ENCODE measurements at places on chromosomes 11 and 22.

GRCh38 chr11:110860461-110860860, 148.2 kb upstream of the ARHGAP20 start:
- DNase-seq = no peak

GRCh38 chr11:94184362-94184761, 55.7 kb downstream of the PANX1 start:
- no peak for DNase-seq

DNA sequence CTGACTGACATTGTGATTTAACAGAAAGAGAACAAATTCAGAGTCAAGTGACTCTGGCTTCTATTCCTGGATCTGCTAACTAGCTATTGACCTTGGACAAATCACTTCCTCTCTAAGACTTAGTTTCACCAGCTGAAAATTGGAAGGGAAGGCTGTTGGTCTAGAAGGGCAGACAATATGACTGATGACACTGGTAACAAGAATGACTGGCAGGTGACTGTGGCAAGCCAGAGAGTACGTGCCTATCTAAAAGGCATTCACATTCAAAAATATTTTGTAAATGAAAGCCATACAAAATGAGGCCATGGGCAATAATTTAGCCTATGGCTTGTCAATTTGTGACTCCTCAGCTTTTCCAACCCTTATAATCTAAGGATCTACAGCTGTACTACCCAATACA, 23.5 kb downstream of the SERGEF start:
- DNase-seq = no peak

GRCh38 chr11:74970852-74971395, 17.8 kb upstream of the NEU3 start:
- no peak for DNase-seq

GRCh38 chr22:20380486-20380885, 13.5 kb upstream of the ZNF74 start:
- DNase-seq = no peak

GRCh38 chr11:119107538-119108145, 498 bp downstream of the C2CD2L start:
- DNase-seq = no peak

DNA sequence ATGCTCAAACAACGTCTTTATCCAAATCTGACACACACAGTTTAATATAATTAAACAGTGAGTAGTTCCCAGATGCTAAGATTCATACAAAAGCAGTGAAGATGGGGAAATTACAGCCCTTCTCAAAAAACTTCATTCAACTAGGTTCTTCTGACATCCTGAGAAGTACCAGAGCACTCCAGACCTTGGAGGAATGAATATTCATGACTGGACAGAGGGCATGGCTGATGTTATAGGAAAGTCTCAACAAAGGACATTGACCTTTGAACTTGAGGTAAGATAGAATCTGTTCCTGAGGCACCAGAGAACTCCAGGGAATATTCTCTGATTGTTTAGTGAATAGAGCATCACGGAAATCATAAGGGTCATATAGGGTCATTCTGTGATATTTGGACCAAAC, 106.4 kb upstream of the SLC5A12 start:
- DNase-seq = no peak

DNA sequence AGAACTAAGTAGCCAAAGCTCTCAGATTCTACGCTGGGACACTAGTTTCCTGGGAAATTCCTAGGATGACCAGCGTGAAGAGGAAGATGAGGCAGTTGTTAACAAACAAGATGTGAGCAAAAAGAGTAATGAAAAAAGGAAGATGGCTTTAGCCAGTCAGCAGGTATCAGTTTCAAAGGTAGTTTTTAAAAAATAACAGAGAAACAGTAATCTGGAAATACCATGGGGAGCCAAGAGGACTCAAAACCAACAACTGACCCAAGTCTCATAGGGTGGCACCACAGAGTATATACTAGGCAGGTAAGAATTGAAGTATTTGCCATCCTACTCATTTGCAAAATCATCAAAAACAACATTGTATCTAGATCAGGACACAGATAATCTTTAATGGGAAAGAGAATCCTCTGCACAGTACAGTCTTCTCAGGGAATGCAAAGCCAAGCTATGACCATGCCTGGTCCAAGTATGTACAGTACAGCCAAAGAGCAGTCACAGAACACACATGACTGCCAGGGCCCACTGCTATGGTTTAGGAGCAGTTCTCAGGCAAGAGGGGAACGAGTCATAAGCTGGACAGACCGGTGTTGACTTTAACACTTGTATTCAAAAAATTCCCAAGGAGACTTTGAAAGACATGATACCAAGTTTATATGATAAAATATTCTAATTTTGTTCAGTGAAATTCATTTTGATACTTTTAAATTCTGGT, 20.6 kb downstream of the MSANTD4 start:
- no peak for DNase-seq

GRCh38 chr11:67656278-67656922, 5.9 kb upstream of the ACY3 start:
- DNase-seq = no peak

- DNase-seq = no peak
Measured at GRCh38 chr22:30627471-30627870, 8.1 kb upstream of the SLC35E4 start.

DNA sequence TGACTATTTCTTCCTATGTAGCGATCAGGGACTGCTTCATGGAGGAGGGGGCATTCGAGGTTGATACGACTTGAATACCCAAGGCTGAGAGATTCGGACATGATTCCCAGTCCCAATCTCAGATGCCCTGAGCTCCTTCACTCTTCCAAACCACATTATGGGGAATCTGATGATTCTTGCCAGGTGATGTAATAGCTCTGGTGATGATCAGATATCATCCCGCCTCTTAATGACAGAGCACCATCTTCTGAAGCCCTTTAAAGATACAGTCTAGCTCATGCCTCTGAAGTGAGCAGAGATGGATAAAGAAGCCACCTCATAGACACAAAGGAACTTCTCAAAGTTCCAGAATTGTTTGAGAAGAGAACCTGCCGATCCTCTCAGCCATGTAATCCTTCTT, 8.9 kb upstream of the CLMP start:
- no peak for DNase-seq

DNA sequence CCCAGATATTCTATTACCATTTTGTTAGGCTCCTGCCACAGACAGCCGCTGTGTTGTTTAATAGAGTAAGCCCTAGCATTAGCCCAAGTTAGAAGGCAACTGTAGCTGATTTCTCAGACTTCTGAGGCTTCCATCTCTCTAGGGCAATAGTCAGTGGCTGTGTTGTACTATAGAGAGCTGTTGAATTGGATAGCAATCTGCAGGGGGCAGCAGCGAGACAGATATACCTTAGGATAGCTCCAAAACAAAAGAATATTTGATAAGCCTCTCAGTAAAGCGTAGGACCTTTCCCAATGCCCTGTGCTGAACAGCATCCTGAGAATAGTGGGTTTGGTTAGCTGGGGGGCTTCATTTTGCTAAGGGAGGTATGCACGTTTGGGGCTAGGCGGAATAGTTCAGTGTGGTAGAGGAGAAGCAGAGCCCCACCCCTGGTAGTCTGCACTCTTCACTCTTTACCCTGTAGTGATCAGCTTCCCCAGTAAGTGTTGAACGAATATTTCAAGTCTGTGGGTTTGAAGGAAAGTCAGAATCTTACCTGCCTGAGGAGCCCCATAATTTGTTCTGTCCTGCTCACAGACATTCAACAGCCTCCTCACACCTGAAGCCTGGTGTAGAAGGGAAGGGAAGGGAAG, 515.1 kb downstream of the INSC start:
- no peak for DNase-seq

DNA sequence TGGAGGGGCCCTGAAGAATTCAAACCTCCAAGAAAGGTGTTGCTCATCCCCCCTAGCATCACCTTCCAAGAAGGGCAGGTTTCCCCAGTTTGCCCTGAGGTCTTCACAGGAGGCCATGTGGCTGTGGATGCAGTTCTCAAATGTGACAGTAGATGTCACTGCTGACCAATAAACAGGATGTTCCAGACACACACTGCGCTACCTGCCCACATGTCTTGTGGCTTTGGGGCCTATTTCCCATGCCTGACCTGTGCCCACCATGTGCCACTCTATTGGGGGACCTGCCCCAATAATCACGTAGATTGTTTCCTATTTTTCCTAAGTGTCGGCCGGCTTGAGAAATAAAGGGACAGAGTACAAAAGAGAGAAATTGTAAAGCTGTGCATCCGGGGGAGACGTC, 4.5 kb downstream of the GSTT2 start:
- DNase-seq = peak; percentile 68

GRCh38 chr11:93529707-93530467, 13.3 kb downstream of the SMCO4 start:
- no peak for DNase-seq

- DNase-seq = peak; percentile 24
Measured at GRCh38 chr22:43884600-43885318, 7.1 kb downstream of the PNPLA5 start.

- DNase-seq = no peak
Measured at GRCh38 chr11:61737636-61738386, 14.6 kb upstream of the MYRF start.

GRCh38 chr11:105401269-105401809, 208.5 kb upstream of the GRIA4 start:
- DNase-seq = no peak

- no peak for DNase-seq
Measured at GRCh38 chr11:27722117-27722952, 22.1 kb upstream of the BDNF start.

GRCh38 chr22:28132466-28132865, 213.4 kb upstream of the PITPNB start:
- DNase-seq = no peak

- DNase-seq = no peak
Measured at GRCh38 chr11:44319552-44320288, 9.8 kb upstream of the ALX4 start.

DNA sequence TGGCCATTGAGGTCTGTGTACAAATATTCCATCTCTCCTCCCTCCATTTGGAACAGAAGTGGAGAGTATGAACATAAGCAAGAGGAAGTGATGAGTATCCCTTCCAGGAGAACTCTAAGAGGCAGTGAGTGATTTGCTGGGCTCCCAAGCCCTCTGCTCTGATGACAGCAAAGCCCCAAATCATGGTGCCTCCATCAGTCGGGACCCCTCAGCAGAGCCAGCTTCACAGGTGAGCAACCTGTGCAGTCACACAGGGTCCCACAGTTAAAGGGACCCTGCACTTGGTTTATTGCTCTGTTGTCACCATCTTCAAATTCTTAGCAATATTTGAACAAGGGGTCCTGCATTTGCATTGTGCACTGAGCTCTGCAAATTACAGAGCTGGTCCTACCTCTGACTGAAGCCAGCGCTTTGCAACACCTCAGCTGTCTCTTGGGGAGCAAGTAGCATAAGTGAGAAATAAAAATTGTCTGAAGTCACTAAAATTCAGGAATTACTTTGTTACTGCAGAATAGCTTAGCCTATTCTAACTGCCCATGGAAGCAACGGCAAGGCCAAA, 466.4 kb downstream of the MN1 start:
- no peak for DNase-seq

- no peak for DNase-seq
Measured at GRCh38 chr11:85787168-85787567, 23.8 kb downstream of the SYTL2 start.

GRCh38 chr22:42431401-42432019, 693 bp downstream of the NFAM1 start:
- DNase-seq = no peak

DNA sequence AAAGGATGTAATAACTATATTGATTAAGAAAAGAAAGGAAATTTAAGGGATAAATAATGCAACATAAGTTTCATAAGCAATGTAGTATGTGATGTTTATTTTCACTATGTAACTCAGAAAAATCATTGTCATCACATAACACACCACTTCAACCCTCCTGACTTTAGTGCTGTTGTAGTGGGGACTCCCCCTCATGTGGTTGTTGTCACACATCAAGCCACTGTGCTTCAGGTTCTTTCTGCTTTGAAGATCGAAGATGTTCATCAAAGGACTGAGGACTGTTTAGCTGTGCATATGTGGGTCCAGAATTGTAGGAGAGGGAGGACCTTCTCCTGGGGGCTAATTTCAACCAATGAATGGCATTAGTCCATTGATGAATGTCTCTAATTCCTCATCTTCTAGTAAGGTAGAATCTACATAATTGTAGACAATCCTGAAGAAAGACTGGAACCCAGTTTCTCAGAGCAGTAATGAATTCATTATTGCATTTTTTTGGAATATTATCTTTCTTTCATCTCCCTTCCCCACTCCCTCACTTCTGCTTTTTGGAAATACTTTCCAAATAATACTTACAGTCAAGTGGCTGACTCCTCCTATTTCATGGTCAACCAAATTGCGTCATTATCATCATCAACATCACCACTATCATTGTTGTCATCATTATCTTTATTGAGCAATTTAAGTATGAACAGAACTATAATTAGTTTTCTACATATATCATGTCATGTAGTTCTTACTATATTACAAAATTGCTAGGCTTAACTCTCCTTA, 9.8 kb upstream of the CARD16 start:
- no peak for DNase-seq

DNA sequence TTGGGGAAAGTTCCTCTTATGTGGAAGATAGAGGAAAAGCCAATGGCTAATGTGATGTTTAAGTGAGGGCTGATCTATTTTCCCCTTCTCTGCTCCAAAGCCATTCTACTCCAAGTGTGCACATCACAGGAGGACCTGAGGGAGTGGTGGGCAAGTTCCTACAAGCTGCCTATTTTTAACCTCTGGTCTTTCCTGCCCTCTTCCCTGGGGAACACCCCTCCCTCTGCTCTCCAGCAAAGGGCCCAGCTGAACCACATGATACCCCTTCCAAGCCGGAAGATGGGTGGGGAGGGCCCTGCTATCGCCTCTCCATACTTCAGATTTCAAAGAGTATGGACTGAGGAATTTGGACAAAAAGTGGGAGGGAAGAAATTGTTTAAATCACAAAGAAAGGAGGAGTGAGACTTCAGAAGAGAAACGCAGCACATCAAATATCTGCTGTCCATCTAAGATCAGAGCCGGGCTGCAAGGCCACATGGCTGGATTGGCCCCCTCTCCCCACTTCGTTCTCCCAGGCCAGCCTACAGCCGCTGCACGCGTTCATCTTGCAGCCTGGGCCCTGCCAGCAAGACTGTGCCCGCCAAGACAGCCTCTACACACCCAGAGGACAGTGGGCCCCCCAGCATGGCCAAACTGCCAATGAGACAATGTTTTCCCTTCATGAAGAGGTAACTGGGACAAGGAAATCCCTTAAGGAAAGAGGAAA, 77.5 kb downstream of the MICAL3 start:
- DNase-seq = no peak

- no peak for DNase-seq
Measured at GRCh38 chr11:23789938-23790371, 706.9 kb upstream of the LUZP2 start.

GRCh38 chr11:103927535-103927934, 108.9 kb upstream of the DDI1 start:
- DNase-seq = no peak

- DNase-seq = peak; percentile 68
Measured at GRCh38 chr22:50252082-50253045, 1.3 kb upstream of the HDAC10 start.

- no peak for DNase-seq
Measured at GRCh38 chr11:105045676-105046296, 651 bp upstream of the CARD16 start.

- no peak for DNase-seq
Measured at GRCh38 chr11:6988506-6988905, 31.6 kb downstream of the ZNF214 start.

All from activated CD4-positive, alpha-beta T cell treated with anti-CD3 and anti-CD28 coated beads, Interleukin-2, amount 50 U/mL, for 4 hours (primary cell).